Naive thymus-derived CD4-positive, alpha-beta T cell (primary cell): ENCODE measurements at places on chromosomes 3 and 15. TPM values are rescaled to one million over a fixed set of nuclear protein-coding genes. Genes with fewer than 3 reads are reported as not detected.
A peak's percentile ranks its signal among the peaks of the same experiment; 100 is the strongest.

- H3K4me3 ChIP-seq = no peak overlapping the region
- H3K27me3 ChIP-seq = no peaks in the 10 kb centered on the region
- DNase-seq = no peak
- no peaks in the 10 kb centered on the region for H3K4me1 ChIP-seq
- H3K36me3 ChIP-seq = no peaks in the 10 kb centered on the region
These were observed 34.9 kb downstream of the PPP1R2 start for GRCh38 chr3:195508185-195508584.

DNA sequence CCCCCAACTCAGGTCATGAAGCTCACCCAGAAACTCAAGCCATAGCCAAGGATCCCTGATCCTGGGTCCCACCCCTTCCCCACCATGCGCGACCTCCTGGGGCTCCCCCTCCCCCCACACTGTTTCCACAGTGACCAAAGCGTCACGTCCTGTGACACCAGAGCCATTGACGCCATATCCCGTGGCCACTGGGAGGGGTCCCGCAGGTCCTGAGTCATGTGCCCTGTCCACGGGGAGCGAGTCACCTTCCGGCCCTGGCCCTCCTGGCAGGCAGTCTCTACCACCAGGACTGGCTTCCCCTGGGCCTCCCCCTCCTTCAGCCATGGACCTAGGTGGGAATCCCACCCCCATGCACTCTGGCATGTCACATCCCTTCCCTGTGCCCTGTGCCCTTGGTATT, 15.6 kb downstream of the SEMA3F start:
- H3K27ac ChIP-seq = no peak overlapping the region
- no peaks in the 10 kb centered on the region for H3K27me3 ChIP-seq
- H3K4me1 ChIP-seq = no peaks in the 10 kb centered on the region
- DNase-seq = no peak
- H3K4me3 ChIP-seq = no peak overlapping the region

- H3K27ac ChIP-seq = peak overlapping the region; percentile 99
- H3K4me1 ChIP-seq = peaks cover 40% of the 10 kb centered on the region
- DNase-seq = no peak
- H3K36me3 ChIP-seq = peaks cover 8% of the 10 kb centered on the region
- no peaks in the 10 kb centered on the region for H3K27me3 ChIP-seq
These were observed 1.6 kb downstream of the RAB8B start for GRCh38 chr15:63190769-63191649.

GRCh38 chr15:98727115-98728040, 79.0 kb downstream of the IGF1R start:
- DNase-seq = no peak
- no peaks in the 10 kb centered on the region for H3K27me3 ChIP-seq
- no peak overlapping the region for H3K4me3 ChIP-seq
- no peaks in the 10 kb centered on the region for H3K36me3 ChIP-seq
- no peaks in the 10 kb centered on the region for H3K4me1 ChIP-seq

Gene CPNE9
- total RNA-seq = 0.20 TPM in 1 of 2 replicates, not detected in the other

Gene TWF2
- total RNA-seq = 63.5 TPM

DNA sequence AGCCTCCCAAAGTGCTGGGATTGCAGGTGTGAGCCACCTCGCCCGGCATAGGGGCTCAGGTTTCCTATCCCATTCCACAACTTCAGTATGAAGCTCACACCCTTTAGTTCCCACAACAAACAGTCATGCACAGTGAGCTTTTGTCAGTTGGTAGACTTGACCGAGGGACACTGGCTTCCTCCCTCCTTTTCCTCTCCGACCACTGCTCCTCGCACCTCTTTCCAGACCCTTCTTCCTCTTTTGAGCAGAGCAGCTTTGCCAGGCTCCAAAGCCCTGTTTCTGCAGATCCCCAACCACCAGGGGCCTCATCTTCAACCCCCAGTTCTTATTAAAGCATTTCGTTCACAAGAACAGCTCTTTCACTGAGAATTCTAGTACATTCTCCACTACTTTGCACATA, 12.7 kb upstream of the CILP start:
- no peak overlapping the region for H3K27ac ChIP-seq
- H3K36me3 ChIP-seq = no peaks in the 10 kb centered on the region
- H3K4me1 ChIP-seq = no peaks in the 10 kb centered on the region
- H3K4me3 ChIP-seq = no peak overlapping the region
- no peak for DNase-seq

DNA sequence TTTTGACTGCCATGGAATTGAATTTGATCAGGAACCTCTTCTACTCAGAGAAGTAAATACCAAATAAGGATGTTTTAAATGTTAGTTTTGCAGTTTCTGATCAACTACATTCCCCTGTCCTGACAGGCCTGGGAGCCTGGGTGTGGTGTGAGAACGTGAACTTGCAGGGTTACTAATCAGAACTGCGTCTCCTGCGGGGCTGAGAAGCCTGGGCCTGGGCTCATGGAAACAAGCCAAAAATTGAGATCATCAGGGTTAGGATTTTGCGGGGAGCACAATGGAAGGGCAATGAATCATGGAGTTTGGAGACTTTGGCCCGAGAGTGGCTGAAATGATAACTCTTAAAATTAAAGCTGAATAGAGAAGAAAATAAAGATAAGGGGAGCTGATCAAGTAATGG, 47.8 kb upstream of the C3orf70 start:
- H3K4me1 ChIP-seq = no peaks in the 10 kb centered on the region
- H3K4me3 ChIP-seq = no peak overlapping the region
- DNase-seq = no peak

GRCh38 chr3:110577854-110578253, 493.8 kb upstream of the NECTIN3 start:
- H3K27ac ChIP-seq = no peak overlapping the region
- H3K4me1 ChIP-seq = no peaks in the 10 kb centered on the region
- no peaks in the 10 kb centered on the region for H3K36me3 ChIP-seq
- no peaks in the 10 kb centered on the region for H3K27me3 ChIP-seq

- H3K27me3 ChIP-seq = no peaks in the 10 kb centered on the region
- no peak overlapping the region for H3K27ac ChIP-seq
- no peak for DNase-seq
- no peaks in the 10 kb centered on the region for H3K36me3 ChIP-seq
- no peaks in the 10 kb centered on the region for H3K4me1 ChIP-seq
These were observed 379.5 kb upstream of the AGTR1 start for GRCh38 chr3:148318240-148318639.

Gene SGO1
- 0.89 TPM for total RNA-seq

Gene LYZL4
- not detected in 2 replicates for total RNA-seq

GRCh38 chr3:160135851-160136250, 89.4 kb upstream of the C3orf80 start:
- H3K4me3 ChIP-seq = no peak overlapping the region
- H3K4me1 ChIP-seq = no peaks in the 10 kb centered on the region
- no peaks in the 10 kb centered on the region for H3K36me3 ChIP-seq
- DNase-seq = no peak

GRCh38 chr3:37701734-37702433, 159.8 kb upstream of the CTDSPL start:
- no peak overlapping the region for H3K4me3 ChIP-seq
- H3K27me3 ChIP-seq = no peaks in the 10 kb centered on the region
- no peaks in the 10 kb centered on the region for H3K36me3 ChIP-seq
- H3K4me1 ChIP-seq = no peaks in the 10 kb centered on the region

Gene NT5DC2
- total RNA-seq = 3.9 TPM
